ENCODE measurements at places on chromosomes 6 and 20.

DNA sequence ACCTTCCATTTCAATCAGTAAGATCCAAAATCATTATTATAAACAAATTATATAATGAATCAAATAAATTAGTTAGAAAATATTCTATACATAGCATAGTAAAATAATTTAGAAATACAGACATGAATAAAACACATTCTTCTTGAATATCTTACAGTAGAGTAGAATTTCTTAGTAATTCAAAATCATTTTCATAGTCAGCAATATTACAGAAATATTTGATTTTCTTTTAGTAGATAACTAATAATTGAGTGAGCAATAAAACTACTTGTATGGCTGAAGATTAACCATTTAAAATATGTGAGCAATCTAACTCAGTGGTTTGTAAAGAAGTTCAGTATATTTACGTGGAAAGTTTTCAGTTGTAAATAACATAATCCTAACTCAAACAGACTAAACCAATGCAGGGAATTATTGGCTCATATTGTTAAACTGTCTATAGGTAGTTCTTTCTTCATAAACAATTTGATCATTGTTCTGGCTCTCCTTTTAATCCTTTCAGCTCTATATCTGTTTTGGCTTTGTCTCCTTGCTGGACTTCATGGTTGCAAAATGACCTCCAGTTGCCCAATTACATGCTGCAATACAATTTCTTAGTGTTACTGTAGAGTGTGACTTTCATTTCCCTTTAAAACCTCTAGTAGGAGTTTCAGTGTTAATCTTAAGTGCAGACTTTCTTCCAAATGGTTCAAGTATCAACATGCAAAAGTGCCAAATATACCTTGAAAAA, 307.5 kb downstream of the EYS start:
- DNase-seq, result no peak

DNA sequence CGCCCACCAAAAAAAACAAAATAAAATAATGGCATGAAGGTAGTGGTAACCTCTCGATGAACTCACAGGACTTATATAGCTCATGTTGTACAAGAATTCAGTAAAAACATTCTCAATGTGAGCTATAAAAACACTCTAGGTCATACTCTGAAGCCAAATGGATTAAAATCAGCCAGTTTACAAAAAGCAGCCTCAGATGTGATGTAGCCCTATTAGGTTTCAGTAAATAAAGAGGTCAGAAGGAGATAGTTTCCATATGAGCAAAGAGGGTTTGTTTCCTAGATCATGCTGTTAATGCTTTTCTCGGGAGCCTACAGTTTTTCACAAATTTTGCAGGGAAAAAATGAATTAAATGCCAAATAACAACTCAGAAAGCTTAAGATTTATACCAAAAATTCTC, 319.5 kb upstream of the HSF2 start:
- no peak for DNase-seq

DNA sequence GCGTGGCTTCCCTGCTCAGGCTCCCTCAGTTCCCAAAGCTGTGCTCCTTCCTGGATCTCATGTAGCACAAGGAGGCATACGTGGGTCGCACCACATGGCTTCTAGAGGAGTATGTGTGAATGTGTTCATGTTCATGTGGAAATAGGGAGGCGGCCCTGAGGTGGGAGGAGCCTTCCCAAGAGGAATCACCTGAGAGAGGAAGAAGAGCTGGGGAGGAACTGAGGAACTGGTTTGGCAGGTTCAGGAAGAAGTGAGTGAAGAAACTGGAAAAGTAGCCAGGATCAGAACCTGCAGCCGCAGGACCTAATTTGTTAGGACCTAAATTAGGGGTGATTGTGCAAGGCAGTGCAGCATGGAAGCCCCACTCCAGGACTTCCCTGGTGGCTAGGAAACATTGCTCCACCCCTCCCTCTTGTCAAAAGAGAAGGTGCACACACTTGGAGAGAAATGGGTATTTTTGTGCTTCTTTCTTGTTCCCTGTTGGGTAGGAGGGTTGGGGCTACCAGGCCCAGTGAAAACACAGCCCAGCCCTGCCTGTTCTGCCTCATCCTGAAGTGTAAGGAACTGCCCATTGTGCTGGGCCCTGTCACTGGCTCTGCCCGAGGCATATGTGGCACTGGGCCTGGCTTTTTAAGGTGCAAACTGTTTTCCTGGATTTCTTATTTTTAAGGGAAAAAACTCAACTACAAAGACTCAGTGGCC, 20.7 kb downstream of the SYNJ2 start:
- DNase-seq, result no peak

DNA sequence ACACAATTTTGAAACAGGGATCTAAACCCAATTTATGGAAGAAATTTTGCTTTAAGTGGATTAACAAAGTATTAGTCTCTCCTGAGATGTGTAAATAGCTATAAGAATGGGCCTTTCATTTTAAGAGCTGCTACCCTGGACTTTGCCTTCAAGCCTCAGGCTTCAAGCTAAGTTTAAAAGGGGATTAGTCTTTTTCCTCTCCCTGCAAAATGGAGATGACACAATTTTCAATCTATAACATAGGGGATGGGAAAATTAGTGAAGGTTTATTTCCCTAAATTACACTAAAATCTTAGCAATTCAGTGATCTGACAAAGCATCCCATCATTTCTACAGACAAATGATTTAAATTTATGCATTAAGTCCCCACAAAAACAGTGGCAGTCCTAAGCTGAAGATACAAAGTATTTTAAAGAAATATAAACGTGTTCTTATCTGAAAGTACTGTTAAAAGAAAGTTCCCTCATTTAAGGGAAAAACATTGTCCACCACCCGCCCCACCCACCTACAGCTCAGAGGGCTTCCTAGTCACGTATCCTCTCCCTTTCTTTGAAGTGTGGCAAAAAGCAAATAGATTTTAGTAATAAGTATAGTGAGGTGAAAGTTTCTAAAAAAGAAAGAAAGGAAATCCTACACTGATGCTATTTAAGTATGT, 14.5 kb downstream of the ARHGAP18 start:
- DNase-seq, result no peak

- DNase-seq, result peak; percentile 97
Measured at GRCh38 chr6:34392497-34393190, at the start of gene NUDT3. TSS of gene NUDT3 (minus strand) at chr6:34392669. CDS start at chr6:34392362, 307 bp downstream.

GRCh38 chr6:166008441-166009369, 158.9 kb downstream of the TBXT start:
- no peak for DNase-seq

DNA sequence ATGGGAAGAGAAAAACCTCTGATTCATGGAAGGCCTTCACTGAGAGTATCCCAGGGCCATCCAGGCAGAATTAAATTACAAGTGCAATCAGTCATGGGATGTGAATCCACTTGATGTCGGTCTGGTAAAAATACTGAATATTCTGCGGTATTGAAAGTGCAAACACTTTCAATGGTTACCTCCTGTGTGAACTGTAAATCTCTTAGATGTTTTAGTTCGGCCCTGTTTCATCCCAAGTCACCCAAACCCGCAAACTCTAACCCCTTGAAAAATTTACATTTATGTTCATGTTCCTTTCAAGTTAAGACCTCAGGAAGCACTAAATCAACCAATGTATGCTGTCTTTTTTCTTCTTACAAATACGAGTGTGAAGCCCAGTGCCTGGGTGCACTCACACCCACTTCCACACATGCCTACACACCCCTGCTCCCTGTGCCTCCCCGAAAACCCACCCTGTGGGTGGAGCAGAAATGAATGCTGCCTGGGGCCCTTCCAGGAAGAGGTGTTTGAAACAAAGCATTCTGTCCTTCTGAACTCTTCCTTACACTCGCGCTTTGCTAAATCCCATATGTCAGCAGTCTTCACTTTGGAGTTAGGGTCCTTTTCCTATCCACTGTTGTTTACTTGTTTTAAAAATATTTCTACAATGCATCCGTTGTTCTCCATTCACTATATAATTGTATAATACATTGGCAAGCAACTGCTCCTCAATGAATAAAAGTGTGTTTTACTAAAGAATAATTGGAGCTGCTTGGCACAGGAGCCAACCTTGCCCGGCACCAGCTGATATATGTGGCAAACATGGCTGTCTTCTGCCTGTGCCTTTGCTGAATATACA, 62.7 kb downstream of the FYN start:
- DNase-seq, result no peak

DNA sequence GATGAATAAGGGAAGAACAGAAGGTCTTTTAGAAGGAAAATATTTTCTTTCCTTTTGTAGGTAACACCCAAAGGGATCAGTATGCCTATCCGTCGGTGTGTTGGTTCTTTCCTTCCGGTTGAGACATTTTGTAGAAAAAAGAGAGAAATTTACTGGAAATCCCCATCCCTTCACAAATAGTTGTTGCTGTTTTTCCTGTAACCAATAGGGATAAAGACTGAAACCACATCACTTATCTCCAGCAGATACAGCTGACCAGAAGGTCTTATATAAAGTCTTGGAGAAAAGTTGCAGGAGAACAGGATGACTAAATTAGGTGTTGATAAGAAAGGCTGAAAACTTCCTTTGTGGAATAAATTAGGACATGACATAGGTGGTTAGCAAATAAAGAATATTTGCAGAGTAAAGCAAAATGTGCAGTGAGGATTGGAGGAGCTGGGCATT, 14.8 kb upstream of the HLA-DRB1 start:
- DNase-seq, result no peak

DNA sequence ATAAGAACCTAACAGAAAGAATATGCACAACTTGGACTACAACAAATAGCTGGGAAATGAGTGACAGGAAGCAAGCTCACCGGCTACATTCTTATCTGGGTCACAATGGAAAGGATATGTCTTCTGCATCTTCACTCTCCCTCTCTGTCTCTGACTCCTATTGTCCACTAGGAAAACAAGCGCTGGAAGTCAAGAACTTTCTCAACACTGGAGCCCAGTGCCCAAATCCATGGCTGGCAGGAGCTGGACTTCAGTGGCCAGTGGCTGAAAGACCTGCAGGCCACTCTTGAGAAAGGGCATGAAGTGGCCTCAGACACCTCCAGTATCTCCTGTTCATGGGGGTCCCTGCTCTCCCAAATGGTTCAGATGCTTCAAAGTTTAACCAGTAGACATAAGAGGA, 62.0 kb downstream of the FAM50B start:
- no peak for DNase-seq

GRCh38 chr20:57743450-57744095, 33.8 kb upstream of the PMEPA1 start:
- no peak for DNase-seq

- no peak for DNase-seq
Measured at GRCh38 chr6:13404228-13404891, 76.0 kb upstream of the TBC1D7 start.

- DNase-seq, result peak; percentile 16
Measured at GRCh38 chr6:130322673-130323268, 43.0 kb upstream of the TMEM200A start.

GRCh38 chr20:12825226-12825595, 183.6 kb upstream of the SPTLC3 start:
- no peak for DNase-seq

- peak; percentile 58 for DNase-seq
Measured at GRCh38 chr20:35767683-35768481, 3.9 kb upstream of the PHF20 start.

DNA sequence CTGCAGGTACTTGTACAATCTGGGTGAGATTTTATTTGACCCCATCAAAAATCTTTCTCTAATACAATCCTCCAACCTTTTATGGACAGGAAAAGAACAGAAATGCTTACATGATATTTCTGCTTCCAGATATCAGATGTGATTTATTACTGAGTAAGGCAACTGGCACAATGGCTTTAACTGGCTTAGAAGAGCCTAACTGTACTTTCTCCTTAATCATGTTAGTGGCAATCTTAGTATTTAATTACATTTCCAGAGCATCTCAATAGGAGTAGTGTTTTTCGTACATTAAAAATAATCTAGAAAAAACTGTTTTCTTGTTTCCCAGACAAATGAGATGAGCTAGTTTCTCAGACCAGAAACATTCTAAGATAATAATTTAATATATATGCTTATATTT, 251.6 kb downstream of the KCNQ5 start:
- DNase-seq, result no peak

- DNase-seq, result no peak
Measured at GRCh38 chr6:25025919-25026301, 90.2 kb upstream of the RIPOR2 start.

DNA sequence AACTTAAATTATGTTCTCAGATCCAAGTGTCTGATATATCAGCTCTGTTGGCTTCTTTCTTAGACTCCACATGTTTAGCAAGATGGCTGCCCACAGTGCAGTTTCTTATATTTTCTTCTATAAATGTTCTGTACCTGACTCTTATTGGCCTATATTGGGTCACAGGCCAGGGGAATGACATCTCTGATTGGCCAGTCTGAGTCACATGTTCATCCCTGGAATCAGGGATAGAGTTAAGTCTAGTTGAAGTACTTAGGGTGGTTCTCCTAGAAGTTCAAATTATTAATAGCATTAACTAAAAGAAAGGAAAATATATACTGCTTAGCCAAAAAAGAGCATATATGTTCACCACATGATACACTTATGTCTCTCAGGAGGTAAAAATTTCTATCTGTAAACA, 105.3 kb upstream of the SLC22A16 start:
- DNase-seq, result no peak

DNA sequence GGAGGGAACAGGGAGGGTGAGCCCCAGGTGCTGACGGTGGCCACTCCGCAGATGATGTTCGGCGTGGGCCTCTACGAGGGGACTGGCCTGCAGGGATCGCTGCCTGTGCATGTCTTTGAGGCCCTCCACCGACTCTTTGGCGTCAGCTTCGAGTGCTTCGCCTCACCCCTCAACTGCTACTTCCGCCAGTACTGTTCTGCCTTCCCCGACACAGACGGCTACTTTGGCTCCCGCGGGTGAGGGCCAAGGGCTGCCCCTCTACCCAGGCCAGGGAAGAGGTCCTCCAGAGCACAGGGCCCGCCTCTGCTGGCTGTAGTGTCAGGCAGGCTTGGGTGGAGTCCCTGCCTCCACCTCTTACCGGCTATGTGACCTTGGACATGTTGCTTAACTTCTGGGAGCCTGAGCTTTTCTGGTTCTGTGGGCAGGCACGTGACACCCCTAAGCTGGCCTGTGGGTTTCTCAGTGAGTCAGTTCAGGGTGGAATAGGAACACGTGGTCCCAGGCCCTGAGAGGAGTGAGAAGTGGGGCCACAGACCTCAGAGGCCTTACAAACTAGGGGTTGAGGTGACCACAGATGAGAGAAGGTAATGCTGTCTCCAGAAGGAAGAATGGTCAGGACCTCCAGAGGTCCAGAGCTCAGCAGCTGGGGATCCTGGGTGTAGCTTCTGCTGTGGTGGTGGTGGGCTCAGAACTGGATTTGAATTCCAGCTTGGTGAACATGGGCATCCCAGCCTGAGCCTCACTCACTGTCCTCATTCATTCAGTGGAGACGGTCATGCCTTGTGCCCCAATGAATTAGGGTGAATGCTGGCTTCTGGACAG, 11.9 kb downstream of the PCIF1 start:
- peak; percentile 60 for DNase-seq

- DNase-seq, result no peak
Measured at GRCh38 chr6:39240155-39240757, 11.0 kb upstream of the KCNK5 start.

GRCh38 chr6:152583888-152584287, 53.3 kb downstream of the SYNE1 start:
- no peak for DNase-seq
